Mucosa of gallbladder (tissue), 1 donor: ENCODE measurements at places on chromosomes 2 and 18. TPM values are rescaled to one million over a fixed set of nuclear protein-coding genes. Genes with fewer than 3 reads are reported as not detected.

Gene CFAP53
- 1.5 TPM for total RNA-seq

Gene MC4R
- not detected for total RNA-seq

Gene CHRNG
- not detected for total RNA-seq

Gene HNMT
- 92.7 TPM for total RNA-seq

Gene RGPD4
- not detected for total RNA-seq

Gene NCKAP1
- 127 TPM for total RNA-seq

Gene ILKAP
- 40.5 TPM for total RNA-seq

Gene TDRD15
- total RNA-seq: not detected

Gene GYPC
- total RNA-seq: 51.1 TPM

Gene OR6B2
- total RNA-seq: not detected

Gene CD302
- 34.6 TPM for total RNA-seq

Gene LYG2
- total RNA-seq: not detected

Gene RESP18
- total RNA-seq: not detected
